ENCODE measurements at places on chromosomes 3 and 15.
A peak's percentile ranks its signal among the peaks of the same experiment; 100 is the strongest.

DNA sequence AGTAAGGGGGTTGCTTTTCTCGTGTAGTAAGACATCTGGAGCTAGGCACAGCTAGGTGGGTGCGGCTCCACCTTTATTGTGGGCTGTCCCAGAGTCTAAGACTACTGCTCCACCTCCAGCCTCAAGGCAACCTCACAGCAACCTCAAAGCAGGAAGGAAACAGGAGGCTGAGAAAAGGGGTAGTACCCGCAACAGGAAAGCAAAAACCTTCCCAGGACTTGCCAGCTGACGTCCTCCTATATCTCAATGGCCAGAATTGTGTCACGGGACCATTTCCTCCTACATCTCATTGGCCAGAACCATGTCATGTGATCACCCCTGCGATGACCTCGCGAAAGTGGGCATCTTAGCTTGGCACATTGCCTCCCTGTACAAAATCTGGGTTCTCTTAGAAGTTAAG, 4.3 kb upstream of the GPR160 start:
- DNase-seq: peak; percentile 78

- peak; percentile 43 for DNase-seq
Observed at GRCh38 chr3:159263750-159264553, 462.1 kb downstream of the MFSD1 start.

- DNase-seq: no peak
Observed at GRCh38 chr15:70653426-70653825, 109.9 kb downstream of the UACA start.

- DNase-seq: no peak
Observed at GRCh38 chr3:159513867-159514380, 474.7 kb upstream of the IL12A start.

- DNase-seq: no peak
Observed at GRCh38 chr15:73296609-73297353, 72.0 kb downstream of the HCN4 start.

- DNase-seq: no peak
Observed at GRCh38 chr15:75051191-75051608, 27.8 kb downstream of the PPCDC start.

DNA sequence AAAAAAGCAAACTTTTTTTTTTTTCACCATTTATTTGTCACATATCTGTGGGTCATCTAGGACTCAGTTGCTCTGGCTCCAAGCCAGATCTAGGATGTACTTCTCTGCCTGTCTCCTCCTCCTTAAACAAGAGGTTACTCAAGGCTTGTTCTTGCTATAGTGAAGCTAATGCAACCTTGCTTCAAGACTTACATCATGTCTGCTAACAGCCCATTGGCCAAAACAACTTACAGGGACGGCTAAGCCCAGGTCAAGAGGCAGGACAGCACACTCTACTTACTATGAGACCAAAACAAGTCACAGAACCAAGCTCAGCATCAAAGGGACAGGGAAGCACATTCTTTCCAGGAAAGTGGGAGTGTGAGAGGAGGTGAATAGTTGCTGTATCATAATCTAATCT, 123.8 kb upstream of the BNIP2 start:
- no peak for DNase-seq

DNA sequence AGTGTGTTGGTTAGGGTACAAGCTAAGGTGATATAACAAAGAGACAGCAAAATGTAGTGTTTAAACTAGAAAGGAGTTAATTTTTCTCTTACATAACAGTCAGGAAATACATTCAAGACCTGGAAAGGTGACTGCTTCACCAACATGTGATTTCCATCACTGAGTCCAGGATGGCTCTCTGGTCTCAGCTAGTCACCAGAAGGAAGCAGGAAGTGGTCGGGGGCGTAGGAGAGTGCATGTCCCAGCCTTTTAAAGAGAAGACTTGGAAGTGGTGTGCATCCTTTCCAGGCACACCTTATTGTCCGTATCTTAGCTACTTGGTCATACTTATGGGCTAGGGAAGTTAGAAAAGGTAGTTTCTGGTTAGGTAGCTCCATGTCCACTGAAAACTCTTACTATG, 11.1 kb upstream of the UBE2Q2 start:
- DNase-seq: no peak

- DNase-seq: peak; percentile 62
Observed at GRCh38 chr3:117997201-117998049, 1037.2 kb downstream of the IGSF11 start.

DNA sequence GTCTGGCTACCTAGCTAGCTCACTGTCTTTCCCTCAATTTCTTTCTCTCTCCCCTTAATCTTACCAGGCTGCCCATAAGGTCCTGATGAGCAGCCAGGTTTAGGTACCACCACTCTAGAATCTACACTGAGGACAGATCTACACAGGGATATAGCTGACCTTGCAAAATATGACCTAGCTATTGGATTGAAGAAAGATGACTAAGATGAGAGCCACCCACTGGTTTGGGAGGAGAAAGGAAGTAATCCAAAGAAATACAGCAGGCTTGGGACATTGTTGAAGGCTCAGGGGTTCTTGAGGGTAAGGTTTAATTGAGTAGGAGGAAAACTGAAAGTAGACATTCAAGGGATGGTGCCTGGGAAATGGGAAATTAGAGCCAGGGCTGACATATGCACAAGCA, 142.0 kb upstream of the TMC3 start:
- DNase-seq: no peak

DNA sequence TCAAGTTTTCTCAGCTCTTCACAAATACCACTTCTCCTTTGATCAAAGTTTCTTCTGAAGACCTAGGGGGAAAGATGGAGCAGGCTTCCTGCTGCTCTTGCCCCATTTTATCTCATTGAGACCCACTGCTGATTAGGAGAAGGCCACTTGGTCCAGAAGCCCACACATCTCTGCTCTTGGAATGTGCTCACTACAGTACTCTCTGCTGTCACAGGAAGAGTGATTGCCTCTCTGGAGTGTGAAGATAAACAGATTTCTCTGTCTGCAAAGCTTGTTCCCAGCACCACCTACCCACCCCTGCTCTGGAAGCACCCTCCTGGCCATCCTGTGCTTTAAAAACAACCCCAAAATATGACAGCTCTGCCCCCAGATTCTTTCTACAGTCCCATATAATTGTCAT, 41.3 kb upstream of the PRTG start:
- no peak for DNase-seq

GRCh38 chr3:87053553-87053952, 62.6 kb upstream of the VGLL3 start:
- no peak for DNase-seq

GRCh38 chr3:102237181-102237580, 197.6 kb upstream of the ZPLD1 start:
- DNase-seq: no peak

DNA sequence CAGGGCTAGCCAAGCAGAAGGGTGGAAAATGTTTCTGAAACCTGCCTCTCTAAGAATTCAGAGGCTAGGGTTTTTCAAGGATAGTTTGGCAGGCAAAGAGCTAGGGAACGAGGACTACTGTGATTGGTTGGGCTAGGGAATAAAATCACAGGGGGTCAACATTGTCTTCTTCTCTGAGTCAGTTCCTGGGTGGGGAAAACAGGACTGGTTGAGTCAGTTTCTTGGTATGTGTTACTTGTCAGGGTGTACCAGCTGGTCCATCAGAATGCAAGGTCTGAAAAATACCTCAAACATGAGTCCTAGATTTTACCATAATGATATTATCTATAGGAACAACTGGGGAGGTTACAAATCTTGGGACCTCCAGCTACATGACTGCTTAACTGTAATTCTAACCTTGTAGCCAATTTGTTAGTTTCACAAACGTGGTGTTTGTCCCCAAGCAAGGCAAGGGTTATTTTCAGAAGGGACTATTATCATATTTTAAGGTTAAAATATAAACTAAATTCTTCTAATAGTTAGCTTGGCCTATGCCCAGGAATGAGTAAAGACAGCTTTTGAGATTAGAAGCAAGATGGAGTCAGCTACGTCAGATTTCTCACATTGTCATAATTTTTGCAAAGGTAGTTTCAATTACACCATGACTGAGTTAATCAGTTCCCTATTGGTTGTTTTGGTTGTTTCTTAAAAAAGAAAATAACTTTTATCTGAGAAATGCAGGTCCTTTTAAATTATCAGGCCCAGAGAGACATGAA, 231.5 kb downstream of the ALCAM start:
- no peak for DNase-seq

DNA sequence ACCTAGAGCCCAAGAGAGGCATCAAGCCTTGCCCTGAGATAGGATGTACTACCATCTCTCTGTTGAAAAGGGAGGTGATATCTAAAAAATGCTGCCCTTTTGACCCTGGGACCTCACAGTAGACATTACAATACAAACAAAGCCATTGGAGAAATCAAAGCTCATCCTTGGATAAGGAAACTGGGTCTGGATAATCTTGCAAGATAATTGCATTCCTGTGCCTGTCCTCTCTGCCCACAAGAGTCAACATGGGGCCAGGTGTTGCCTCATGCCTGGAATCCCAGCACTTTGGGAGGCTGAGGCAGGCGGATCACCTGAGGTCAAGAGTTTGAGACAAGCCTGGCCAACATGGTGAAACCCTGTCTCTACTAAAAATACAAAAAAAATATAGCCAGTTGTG, 57.3 kb upstream of the DLG1 start:
- no peak for DNase-seq

GRCh38 chr3:150341891-150342290, 66.2 kb upstream of the TSC22D2 start:
- no peak for DNase-seq

DNA sequence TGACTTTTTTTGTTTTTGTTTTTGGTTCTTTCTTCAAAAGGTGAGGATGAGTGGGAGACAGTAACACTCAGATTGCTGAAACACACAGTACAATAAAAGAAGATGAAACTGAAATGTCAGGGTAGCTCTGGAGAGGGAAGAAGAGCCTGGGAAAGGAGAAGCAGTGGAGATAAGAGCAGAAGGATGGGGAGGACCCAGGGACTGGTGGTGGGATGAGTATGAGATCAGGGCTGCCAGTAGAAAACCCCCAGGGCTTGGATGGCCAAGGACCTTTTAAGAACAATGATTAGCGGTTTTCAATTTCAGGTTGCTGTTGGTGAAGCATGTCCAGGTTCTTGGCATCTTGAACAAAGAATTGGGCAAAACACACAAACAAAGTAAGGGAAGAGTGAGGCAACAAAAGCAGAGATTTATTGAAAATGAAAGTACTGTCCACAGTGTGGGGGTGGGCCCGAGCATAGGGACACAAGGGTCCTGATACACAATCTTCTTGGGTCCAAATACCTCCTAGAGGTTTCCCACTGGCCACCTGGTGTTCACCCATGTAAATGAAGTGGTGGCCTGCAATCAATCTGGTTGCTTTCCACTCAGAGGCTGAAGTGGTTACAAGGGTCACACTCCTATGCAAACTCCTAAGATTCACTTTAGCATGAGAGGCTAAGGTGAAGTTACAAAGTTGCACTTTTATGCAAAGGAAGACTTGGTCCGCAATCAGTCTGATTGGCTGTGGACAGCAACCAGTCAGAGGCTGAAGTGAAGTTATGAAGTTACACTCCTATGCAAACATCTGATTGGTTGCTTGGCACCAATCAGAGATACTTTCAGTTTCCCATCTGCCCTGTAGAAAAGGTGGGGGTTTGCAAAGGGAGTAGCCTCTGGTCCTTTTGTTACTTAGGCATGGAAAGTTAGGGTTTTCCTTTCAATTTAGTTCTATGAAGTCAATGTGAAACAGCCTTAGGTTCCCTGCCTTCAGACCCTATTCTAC, 26.1 kb upstream of the MFSD1 start:
- DNase-seq: no peak

GRCh38 chr3:138933981-138934691, 12.8 kb downstream of the FOXL2 start:
- DNase-seq: no peak

DNA sequence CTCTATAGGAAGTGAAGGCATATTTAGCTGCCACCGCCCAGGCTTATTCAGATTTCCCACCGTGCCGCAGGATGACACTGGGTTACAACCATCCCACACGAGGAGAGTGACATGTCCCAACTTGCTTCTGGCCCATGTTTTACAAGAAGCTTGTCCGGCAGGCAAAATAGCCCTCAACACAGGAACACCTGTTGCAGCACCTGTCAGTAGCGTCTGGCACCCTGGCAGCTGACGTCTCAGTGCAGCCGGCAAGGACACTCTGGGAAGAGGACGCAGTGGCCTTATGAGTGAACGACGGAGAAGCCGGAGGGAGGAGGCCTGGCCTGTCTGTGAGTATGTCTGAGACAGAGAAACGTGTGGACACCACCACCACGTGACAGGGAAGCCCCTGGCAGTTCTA, 32.1 kb downstream of the FAM174B start:
- no peak for DNase-seq

GRCh38 chr15:27530994-27531393, 560.0 kb downstream of the GABRG3 start:
- no peak for DNase-seq

DNA sequence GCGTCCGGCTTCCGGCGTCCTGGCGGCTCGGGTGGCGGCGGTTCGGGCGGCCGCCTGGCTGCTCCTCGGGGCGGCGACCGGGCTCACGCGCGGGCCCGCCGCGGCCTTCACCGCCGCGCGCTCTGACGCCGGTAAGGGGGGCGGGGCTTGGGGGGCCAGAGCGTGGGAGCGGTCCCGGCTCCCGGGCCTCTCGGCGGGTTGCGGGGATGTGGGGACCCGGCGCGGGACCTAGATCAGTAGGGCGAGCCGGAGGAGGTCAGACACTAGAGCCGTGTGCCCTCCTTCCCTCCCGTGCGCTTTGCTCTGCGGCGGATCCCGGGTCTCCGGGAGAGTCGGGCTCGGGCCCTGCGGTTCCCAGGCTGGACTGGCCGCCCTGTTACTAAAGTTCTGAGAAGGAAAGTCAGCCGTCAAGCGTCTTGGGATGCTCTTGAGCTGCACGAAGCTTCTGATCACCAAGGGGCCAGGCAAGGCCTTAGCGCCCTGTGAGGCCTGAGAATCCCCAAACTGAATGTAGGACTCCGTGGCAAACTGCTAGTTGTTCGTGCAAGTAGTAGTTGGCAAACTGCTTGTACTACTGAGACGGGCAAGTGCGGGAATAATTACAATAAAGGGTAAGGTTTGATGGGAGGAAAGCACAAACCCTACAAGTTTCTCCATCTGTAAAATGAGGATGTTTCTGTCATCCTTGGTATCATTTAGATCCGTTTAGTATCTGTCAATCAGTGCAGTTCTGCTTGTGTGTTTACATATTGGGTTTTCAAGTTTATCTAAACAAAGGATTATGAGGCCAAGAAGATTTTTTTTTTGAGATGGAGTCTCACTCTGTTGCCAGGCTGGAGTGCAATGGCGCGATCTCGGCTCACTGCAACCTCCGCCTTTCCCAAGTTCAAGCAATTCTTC, 587 bp downstream of the PIGX start:
- peak; percentile 55 for DNase-seq

DNA sequence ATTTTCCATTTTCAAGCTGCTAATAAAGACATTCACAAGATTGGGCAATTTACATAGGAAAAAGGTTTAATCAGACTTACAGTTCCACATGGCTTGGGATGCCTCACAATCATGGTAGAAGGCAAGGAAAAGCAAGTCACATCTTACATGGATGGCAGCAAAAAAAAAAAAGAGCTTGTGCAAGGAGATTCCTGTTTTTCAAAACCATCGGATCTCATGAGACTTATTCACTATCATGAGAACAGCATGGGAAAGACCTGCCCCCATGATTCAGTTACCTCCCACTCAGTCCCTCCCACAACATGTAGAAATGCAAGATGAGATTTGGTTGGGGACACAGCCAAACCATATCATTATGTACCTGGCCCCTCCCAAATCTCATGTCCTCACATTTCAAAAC, 202.0 kb downstream of the FNDC3B start:
- DNase-seq: no peak

- no peak for DNase-seq
Observed at GRCh38 chr3:134370611-134371531, 3.4 kb downstream of the AMOTL2 start.
